ENCODE measurements at places on chromosomes 5 and 9.

- DNase-seq = no peak
Observed at GRCh38 chr5:152549709-152550108, 144.6 kb upstream of the NMUR2 start.

DNA sequence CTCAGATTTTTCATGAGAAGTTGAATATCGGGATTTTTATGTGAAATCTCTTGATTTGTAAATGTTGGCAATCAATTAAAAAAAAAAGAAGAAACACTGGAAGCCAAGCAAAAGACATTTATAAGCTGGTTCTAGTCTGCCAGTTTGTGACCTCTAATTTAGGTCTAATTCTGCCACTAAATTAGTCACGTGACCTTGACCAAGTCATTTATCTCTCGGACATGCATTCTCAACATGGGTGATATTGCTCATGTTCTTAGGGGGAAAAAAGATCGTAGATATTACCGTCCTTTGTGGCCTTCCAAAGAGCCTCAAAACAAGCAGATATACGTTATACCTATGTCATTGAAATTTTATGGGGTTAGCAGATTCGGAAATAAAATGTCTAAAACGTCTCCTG lies 52.9 kb upstream of the PTPDC1 start:
- DNase-seq = no peak

DNA sequence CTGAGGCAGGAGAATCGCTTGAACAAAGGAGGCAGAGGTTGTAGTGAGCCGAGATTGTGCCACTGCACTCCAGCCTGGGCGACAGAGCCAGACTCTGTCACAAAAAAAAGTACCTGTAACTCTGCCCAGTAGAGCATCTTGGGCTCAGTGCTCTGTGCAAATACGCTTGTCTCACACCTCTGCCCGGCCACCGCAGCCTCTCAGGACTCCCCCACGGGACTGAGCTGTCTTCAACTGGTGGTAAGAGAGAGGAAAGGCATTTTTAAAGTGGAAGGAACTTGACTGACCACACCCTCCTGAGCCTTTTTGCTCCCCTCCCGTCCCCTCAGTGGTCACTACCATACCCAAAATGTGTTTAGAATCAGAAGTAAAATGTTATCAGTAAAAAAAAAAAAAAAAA lies 174.3 kb upstream of the PIK3R1 start:
- no peak for DNase-seq

GRCh38 chr9:86801246-86801645 lies 146.1 kb downstream of the GAS1 start:
- no peak for DNase-seq

GRCh38 chr9:123218831-123219230 lies 49.6 kb downstream of the STRBP start:
- DNase-seq = no peak

DNA sequence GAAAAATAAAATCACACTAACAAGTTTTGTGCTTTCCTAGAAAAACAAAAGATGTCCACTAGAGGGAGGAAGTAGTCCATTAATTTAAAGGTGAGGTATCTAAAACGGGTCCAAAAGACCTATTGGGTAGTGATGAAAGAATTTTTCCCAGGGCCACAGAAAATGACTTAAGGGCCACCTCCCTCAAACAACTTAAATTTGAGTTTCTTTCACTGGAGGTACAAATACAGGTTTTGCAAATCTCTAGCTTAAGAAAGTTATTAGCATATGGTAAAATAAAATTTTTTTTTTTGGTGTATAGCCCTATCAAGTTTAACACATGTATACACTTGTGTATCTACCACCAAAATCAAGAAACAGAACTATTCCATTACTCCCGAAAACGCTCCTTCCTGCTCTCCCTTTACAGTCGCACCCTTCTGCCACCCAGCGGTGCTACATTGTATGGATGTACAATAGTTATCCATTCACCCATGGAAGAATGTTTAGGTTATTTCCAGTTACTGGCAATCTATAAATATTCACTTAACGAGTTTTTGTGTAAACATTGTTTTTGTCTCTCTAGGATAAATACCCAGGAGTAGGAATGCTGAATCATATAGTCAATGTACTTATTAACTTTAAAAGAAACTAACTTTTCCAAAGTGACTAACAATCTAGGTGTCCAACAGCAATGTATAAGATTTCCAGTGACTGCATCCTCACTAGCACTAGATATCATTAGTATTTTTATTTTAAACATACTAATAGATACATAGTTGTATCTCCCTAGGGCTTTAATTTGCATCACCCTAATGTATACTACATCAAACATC lies 21.9 kb downstream of the DEPDC1B start:
- peak; percentile 58 for DNase-seq

DNA sequence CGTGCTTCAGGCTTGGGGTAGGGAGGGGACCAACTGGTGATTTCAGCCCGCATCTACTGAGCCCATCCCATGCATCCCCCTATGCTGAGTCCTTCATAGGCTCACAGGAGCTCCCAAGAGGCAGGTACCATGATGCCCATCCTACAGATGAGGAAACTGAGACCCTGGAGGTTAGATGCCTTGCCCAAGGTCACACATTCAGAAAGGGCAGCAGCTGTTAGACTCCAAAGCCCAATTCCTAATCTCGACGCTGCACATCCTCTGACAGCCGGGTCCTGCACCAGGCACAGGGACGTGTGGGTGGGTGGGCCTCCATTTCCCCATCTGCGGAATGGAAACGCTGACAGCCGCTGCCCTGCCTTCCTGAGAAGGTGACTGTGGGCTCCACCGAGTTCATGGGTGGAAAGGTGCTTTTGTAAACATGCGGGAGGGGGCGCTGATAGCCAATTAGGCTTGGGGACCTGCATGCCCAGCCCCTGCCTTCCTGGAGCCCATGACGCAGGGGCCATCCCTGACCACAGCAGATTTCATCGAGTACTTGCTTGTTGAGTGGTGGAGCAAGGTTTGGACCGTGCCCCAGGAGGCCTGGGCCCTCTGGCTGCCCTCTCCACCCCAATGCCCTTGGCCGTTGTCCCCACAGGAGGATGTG lies 2.2 kb downstream of the DNM1 start:
- DNase-seq = no peak

DNA sequence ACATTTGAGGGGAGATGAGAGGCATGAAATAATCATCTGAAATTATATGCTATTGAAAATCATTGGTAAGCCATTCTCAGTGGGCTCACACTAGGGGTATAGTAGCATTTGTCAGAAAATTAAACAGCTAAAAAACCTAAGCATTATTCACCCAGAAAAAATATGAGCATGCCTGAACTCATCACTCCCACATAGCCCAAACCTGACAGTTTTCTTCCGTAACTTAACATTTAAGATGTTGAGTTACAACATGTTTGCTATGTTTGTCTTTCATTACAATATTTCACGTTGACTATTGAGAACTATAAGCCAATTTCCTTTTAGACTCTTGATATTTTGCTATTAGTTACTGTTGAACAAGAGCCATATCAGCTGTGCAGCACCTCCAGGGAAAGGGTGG lies 23.5 kb upstream of the GHR start:
- no peak for DNase-seq

DNA sequence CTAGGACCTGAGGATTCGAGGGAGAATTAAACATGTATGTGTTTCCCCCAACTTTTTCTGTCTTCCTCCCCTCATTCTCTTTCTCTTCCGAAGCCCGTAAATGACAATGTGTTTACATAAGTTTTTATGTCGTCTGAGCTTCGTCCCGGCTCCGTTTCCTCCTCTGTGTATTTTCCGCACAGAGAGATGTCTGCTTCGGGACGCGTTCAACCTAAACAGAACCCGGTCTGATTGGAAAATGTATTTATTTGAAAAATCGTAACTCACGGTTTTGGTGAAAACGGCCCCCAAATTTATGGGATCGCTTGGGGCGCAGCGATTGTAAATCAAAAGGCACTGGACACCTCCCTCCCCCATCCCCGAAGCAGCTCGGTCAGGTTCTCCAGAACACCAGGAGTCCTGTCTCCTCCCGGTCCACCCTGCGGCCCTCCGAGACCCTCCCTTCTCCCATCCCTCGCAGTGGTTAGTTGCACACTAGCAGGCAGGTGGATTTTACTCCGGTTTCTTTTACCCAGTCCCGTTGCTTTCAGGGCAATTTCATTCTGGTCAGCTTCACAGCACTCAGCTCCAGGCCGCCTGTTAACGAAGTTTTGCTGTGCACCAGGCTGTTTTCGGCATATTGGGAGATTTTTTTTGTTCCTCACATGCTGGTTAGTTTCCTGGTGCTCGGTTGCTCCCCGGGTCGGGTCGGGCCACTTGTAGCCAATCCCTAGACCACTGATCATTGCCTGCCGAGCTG lies 5.8 kb upstream of the HAND1 start:
- no peak for DNase-seq

GRCh38 chr5:122067390-122067789 lies 10.7 kb downstream of the LOX start:
- no peak for DNase-seq
